ENCODE measurements at places on chromosomes 2 and 18. TPM values are rescaled to one million over a fixed set of nuclear protein-coding genes. Genes with fewer than 3 reads are reported as not detected.

DNA sequence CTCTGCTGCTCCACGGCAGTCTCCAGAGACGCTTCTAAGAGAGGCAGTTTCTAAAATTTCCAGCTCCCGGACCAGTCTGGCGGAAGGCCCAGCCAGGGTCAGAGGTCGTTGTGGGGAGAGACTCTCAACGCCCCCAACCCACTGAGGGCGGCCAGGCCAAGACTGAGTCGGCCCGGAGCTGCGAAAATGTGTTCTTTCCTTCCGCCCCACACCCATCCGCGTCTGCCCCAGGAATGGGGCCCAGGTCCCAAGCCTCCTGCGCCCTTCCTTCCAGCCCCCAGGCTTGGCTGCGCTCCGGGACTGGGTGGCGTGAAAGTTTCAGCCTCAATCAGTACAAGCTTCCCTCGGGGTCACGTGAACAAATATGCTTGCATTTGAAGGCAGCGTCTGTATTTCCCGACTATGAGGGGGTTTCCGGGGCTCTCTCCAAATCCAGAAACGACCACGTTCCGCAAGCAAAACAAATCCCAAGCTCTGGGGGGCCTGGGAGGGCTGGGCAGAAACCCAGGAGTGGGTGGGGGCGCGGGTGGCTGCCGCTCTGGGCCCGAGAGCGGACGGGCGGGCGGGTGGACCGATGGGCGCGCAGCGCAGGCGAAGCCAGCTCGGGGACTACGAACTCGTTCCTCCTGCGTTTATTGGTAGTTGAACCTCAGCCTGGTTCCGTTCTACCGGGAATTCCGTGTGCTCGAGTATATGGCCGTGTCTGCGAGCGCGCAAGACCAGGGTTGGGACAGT lies 3.3 kb downstream of the HOXD3 start:
- DNase-seq = no peak

The UGT1A4 gene
- total RNA-seq = 0.79 TPM

DNA sequence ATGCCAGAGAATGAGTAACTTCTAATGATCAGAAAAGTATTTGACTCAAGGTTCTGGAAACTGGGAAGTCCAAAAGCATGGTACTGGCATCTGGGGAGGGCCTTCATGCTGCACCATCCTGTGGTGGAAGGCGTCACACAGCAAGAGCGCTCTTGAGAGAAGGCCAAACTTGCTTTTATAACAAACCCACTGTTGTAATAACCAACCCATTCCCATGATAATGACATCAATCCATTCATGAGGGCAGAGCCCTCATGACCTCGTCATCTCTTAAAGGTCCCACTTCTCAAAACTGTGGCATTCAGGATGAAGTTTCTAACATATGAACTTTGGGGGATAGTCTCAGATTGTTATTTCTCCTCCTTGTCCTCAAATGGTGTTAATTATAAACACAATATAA lies 67.8 kb downstream of the COA5 start:
- DNase-seq = no peak

- DNase-seq = no peak
Measured at GRCh38 chr2:222521099-222521498, 96.8 kb downstream of the SGPP2 start.

- DNase-seq = no peak
Measured at GRCh38 chr18:47628240-47628781, 302.1 kb downstream of the SMAD2 start.

All from Caco-2 (cell line).